Stimulated activated CD4-positive, alpha-beta T cell treated with anti-CD3 and anti-CD28 coated beads, Interleukin-15, amount 100 ng/mL, for 48 hours (primary cell): ENCODE measurements at places on chromosomes 12 and 14.
A peak's percentile ranks its signal among the peaks of the same experiment; 100 is the strongest.

- no peak for DNase-seq
These were observed 26.1 kb upstream of the MYF6 start for GRCh38 chr12:80681287-80681686.

DNA sequence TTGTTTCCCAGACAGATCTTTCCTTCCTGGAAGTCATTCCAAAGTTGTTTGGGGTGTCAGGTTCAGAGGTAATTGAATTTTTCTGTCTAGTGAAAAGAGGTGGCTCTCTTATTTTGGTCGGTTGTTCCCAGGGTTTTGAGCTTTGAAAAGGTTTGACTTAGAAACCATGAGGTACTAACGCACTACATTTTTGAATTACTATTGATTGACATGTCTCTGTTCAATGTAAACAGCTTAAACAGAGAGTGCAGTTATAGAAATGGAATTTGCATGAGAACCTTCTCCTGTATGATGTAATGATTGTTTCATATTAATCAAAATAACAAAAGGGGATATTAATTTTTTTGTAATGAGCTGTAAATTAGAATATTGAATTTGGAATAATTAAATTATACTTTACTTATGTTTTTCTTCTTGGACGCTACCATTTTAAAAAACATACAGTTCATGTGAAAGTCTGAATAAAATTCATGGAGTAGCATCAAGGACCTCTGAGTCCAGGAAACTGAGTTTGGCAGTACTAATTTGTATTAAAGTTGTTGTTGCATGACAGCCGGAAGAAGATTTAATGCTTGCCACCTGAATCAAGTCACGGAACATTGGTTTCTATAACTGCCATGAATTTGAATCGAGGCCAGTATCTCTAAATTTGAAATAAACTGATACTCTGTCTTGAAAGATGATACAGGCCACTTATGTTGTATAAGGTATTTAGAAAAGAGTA, 41.7 kb downstream of the NPAS3 start:
- DNase-seq = no peak

- DNase-seq = no peak
These were observed 30.8 kb downstream of the CLEC1A start for GRCh38 chr12:10067942-10068341.

- no peak for DNase-seq
These were observed 52.4 kb downstream of the NTN4 start for GRCh38 chr12:95738024-95738611.

DNA sequence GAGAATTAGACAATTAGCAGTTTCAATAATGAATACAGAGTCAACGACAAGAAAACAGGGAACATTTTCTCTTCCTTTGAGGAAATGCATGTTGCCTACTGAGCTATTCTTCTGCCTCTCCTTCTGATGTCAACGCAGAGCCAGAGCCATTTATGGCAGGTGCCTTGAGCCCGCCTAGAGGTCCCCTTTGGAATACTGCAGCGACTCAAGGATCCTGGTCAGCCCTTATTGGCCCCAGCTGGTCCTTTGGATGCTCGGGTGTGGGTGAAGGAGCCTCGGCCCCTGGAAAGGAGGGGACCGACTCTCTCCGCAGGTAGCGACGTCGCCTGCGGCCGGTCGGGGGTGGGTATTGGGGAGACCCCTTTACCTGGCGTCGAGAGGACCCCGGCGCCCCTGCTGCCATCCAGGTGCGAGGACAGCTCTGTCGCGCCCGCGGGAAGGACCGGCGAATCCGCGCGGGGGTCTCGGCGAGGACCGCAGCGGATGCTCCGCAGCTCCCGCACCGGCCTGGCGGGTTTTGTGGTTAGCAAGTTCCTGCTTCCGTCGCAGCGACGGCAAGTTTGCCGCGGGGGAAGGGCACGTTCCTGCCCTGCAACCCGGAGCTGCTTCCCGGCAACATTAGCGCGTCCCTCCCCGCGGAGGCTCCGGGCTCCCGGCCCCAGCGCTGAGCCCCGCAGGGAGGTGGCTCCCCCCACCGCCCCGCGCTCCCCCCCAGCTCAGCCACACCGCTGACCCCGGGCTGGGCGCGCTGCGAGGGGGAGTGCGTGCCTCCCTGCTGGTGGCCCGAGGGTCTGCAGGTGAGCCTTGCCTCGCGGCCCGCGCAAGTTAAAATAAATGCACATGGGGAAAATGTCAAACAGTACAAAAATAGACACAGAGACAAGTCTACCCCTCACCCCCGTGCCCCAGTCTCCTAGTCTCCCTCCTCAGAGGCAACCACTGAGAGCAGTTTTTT, at the start of gene MANSC1:
Gene MANSC1, minus strand, starts transcription at position 532 of the 955 bp plus-strand sequence. CDS start 6,928 bp downstream, outside the sequence.
- DNase-seq = peak; percentile 39

DNA sequence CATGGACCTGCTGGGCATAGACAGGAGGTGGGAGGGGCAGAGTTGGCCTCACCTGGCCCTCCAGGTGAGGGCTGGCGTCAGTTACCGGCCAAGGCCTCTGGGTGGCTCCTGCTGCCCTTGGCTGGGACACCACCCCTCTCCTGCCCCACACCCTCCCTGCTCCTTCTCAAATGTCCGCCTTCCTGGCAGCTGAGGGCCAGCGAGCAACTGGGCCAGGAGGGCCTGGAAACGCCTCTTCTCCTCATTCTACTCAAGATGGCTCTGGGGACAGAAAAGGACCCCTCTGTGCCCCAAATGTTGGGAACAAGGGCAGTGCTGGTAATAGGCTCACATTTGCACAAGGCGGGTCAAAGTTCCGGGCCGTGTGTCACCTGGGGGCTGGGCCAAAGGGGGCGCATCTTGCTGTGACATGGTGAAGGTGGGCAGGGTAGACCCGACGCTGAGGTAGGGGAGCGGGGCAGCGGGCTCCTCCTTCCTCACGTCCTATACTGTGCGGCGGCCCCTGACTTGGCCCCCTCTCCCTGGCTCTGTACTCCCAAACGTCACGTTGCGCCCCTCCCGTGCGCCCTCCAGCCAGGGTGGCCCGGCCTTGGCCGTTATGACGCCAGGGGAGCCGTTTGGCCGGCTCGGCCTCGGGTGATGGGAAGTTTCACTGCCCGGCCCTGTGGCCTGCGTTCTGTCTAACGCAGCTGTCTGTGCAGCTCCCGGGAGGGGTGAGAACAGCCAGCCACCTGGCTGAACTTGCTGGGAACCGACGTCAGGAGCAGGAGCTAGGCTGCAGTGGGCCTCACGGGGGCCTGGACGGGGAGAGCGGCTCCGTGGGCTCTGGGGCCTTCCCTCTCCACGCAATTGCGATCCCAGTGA, 18.0 kb upstream of the DLK1 start:
- no peak for DNase-seq

DNA sequence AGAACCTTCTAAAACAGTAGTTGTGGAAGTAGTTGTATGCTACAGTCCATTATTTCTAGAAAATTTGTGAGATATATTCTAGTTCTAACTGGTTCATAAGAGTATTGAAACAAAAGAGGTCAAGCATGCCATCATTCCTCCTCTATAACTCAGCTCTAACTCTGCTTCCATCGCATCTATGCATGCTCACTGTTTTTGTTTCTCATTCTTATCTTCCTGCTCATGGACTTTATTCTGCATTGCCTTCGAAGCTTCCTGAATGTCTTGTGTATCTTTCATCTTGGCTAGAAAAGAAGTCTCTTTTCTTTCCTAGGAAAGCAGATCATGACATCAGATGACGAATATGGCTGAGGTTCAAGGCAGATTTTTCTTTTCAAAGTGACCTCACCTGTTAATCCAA, 402 bp downstream of the LMNTD1 start:
- DNase-seq = no peak

GRCh38 chr12:29991924-29992323, 208.2 kb upstream of the TMTC1 start:
- no peak for DNase-seq

DNA sequence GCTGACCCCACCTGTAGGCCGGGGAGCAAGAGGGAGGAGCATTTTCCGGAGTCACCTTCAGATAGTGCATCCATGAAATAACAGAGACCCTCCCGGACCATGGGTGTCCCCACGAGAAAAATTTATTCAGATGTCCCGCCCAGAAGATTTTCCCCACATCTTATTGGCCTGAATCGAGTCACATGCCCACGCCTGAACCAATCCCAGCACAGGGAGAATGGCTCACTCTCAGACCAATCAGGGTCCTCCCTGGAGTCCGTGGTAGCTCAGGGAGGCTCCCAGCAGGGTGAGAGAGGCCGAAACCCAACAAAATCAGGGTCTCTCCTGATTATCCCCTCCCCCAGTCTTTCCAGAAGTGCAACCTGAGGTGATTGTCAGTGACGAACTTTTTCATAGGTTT, 16.4 kb upstream of the NCOR2 start:
- no peak for DNase-seq

GRCh38 chr14:54350203-54350602, 46.6 kb upstream of the CDKN3 start:
- DNase-seq = no peak

DNA sequence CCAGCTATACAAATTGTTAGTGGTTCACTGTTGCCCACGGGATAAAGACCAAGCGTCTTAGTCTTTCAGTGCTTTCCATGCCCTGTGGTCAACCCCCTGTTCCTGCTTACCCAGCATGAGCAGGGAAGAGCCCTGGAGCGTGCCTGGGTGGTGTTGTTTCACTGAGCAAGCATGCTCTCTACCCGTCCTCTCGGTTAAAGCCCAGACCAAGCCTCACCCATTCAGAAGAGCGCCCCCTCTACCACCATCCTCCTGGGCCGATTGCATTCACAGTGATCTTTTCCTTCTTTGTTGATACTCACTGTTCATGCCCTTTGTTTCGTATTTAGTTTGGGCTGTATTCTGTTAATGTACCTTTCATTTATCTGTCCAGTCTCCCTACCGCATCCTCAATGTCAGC, 25.1 kb downstream of the DYRK4 start:
- DNase-seq = no peak

DNA sequence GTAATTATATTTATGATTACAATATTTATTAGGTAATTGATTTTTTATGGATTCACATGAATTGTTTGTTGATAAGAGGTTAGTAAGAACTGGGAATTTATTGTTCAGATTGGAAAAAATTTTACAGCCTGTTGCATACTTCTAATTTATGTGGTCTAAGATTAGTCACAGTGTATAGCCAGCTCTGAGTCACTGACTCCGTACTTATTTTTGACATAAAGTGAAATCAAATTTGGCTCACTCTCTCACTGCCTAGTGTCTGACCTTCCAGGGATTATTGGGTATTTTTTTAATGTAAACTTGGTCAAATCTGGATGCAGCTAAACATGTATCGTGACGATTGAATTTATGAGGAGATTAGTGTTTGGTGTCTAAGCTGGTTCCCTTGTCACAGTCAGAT, 109.3 kb downstream of the PTPRQ start:
- DNase-seq = no peak

- DNase-seq = no peak
These were observed 60.3 kb downstream of the TESC start for GRCh38 chr12:117038919-117039318.

DNA sequence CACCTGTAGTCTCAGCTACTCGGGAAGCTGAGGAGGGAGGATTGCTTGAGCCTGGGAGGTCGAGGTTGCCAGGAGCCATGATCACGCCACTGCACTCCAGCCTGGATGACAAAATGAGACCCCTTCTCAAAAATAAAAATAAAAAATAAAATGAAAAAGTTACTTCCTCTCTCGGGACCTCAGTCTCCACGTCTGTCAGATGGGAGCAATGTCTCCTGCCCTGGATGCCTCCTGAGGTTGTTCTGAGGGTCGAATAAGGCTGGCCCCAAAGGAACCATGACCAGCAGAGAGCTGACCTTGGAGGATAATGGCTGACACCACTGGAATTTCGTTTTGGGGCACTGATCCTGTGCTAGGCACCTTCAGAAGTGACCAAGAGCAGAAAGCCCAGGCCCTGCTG, 13.6 kb upstream of the RCOR1 start:
- no peak for DNase-seq

- DNase-seq = no peak
These were observed 5.5 kb upstream of the GAS2L3 start for GRCh38 chr12:100567945-100568344.

GRCh38 chr14:105577314-105577861, 51.0 kb downstream of the TMEM121 start:
- DNase-seq = no peak

DNA sequence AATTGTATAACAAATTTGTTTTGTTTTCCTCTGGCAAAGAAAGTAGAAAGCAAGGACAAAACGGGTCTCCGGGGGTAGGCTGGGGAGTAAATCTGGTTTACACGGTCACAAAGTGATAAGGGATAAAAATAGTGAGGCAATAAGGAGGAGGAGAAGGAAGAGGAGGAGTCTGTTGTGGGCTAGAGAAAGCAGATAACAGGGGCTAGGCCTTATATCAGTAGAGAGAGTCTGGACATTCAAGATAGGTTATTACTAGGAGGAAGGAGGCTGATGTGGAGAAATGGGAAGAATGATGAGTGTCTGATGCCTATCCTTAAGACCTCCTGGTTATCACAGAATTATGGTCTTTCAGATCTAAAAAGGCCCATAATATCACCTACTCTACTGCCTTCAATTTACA, 83.2 kb upstream of the SSTR1 start:
- DNase-seq = no peak

GRCh38 chr14:103393676-103394626, 8.7 kb downstream of the MARK3 start:
- no peak for DNase-seq

DNA sequence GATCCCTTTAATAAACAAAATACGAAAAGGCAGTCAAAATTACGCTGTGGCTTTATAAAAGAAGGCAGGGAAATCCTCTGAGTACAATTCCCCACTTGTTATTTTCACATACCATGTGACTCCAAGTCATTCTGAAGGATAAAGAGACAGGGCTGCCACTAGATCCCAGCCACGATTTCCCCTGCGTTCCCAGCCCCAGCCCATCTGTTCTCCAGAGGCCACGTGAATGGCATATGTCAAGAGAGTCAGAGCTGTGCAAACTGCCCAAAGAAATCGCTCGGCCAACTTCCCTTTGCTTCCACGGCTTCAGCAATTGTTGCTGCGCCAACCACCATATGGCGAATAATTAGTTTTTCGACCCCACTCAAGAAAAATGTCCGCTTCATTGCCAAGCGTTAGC, 161.3 kb downstream of the C12orf42 start:
- DNase-seq = no peak

DNA sequence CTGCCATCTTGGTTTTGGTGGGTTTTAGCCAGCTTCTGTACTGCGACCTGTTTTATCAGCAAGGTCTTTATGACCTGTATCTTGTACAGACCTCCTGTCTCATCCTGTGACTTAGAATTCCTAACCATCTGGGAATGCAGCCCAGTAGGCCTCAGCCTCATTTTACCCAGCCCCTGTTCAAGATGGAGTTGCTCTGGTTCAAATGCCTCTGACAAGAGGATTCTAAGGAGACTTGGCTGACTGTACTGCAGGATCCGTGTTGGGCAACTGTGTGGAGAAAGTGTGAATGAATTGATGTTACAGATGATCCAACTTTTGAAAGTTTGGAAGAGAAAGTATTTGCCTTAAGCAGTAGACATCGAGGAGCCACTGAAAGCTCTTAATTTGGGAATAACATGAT, 91.0 kb downstream of the TTLL5 start:
- no peak for DNase-seq

- DNase-seq = no peak
These were observed 690 bp downstream of the AKAP6 start for GRCh38 chr14:32329690-32330285.
